ENCODE measurements at places on chromosomes 11 and 22. TPM values are rescaled to one million over a fixed set of nuclear protein-coding genes. Genes with fewer than 3 reads are reported as not detected.

The DEFB131B gene
- not detected for total RNA-seq

The HEPACAM gene
- total RNA-seq: not detected

The NLRP14 gene
- total RNA-seq: 0.42 TPM

The OVCH2 gene
- 3.3 TPM for total RNA-seq

The SMIM35 gene
- not detected for total RNA-seq

The PYGM gene
- 15.1 TPM for total RNA-seq

The MPEG1 gene
- 13.7 TPM for total RNA-seq

The GGT5 gene
- 3.4 TPM for total RNA-seq

The CDHR5 gene
- not detected for total RNA-seq

The OTOG gene
- 0.05 TPM for total RNA-seq

The JAML gene
- 6.5 TPM for total RNA-seq

The IL18 gene
- 18.1 TPM for total RNA-seq

The PKDREJ gene
- total RNA-seq: 0.05 TPM

The PDGFD gene
- total RNA-seq: 26.0 TPM

The TMEM191C gene
- 0.85 TPM for total RNA-seq

The BLID gene
- 15.6 TPM for total RNA-seq

The POU2AF2 gene
- total RNA-seq: not detected

The MAJIN gene
- total RNA-seq: not detected

The DTX4 gene
- total RNA-seq: 24.0 TPM

The C1QTNF5 gene
- 17.4 TPM for total RNA-seq

The ZNF215 gene
- 2.0 TPM for total RNA-seq

The DDX25 gene
- total RNA-seq: 0.32 TPM

The GAS2L1 gene
- 4.8 TPM for total RNA-seq

The OR8D1 gene
- total RNA-seq: not detected

The MAPK8IP1 gene
- 8.3 TPM for total RNA-seq

The MS4A2 gene
- total RNA-seq: 17.3 TPM

The MS4A1 gene
- total RNA-seq: 1.2 TPM

The CD248 gene
- total RNA-seq: 28.7 TPM

The CRYBA4 gene
- total RNA-seq: not detected

The MAP6 gene
- 5.6 TPM for total RNA-seq

Data from urinary bladder (tissue), 4 donors.